ENCODE measurements at places on chromosomes 6 and 20.

DNA sequence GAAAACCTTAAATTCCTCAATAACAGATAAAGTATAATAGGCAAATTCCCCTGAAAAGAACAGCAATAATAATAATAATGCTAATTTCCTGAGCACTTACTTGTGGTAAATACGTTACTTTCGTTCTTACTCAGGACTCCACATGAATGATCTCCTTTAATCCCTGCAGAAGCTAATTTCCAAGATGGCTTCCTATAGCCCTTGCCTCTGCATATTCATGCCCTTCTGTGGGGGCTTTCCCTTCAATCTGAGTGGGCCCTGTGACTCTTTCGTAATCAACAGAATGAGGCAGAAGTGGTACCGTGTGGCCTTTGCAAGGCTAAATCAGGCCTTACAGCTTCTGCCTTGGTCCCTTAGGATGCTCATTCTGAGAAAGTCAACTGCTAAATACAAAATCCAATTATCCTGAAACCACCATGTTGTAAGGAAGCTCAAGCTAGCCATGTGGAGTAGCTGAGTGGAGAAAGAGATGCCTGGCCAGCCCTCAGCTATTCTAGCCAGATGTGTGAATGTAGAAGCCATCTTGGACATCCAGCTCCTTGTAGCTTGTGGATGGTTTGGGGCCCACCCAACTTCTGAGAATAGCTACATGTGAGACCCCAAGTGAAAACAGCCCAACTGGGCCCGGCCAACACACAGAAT, 50.5 kb downstream of the MCUR1 start:
- DNase-seq: no peak

DNA sequence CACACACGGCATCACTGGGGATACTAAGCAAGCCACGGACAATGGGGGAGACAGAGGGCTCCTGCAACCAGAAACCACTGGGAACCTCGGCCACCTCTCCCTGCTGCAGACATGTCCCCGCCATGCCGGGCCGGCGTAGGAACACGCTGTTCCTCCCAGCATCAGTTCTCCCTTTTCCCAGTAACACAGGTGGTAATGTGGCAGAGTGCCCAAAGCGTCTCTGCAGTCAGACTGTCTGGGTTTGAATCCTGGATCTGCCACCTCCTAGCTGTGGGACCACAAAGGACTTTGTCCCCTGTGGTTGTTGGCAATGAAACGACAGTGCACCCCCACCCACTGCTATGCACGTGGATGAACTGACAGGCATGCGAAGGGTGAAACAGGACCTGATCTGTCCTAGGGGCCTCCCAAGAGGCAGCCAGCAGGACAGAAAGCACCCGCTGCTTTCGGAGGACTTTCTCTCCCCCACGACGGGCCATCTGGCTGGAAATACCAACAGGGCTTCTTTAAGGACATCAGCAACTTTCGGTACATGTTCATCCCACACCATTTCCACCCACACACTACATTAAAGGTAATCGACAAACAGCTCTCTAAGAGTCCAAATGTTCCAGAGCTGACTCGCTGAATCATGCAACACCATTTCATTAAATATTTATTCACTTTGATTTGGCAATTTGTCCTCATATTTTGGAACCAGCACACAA, 74.1 kb downstream of the SULF2 start:
- no peak for DNase-seq

- DNase-seq: no peak
Observed at GRCh38 chr6:4856785-4857184, 80.6 kb downstream of the CDYL start.

- DNase-seq: no peak
Observed at GRCh38 chr20:40282541-40282940, 406.5 kb downstream of the MAFB start.

DNA sequence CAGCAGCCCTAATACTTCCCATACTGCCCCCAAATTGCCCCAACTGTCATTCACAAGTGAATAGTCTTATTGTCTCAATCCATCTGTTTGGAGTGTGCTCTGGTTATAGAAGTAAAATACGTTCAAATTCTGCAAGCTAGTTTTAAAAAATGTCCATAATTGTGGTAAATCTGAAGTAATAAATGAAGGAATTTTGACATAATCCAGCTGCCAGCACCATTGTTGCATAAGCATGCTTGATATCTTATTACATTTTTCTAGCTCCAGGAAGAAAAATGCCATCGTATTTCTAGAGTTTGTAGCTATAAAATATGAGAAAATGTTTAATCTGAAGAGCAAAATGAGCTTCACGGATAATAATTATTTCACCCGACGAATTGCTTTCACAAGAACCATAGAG, 664.7 kb downstream of the RFPL4B start:
- no peak for DNase-seq

- DNase-seq: no peak
Observed at GRCh38 chr6:75213732-75214131, 7.9 kb upstream of the COL12A1 start.

GRCh38 chr6:75409286-75409685, 84.3 kb downstream of the FILIP1 start:
- no peak for DNase-seq

DNA sequence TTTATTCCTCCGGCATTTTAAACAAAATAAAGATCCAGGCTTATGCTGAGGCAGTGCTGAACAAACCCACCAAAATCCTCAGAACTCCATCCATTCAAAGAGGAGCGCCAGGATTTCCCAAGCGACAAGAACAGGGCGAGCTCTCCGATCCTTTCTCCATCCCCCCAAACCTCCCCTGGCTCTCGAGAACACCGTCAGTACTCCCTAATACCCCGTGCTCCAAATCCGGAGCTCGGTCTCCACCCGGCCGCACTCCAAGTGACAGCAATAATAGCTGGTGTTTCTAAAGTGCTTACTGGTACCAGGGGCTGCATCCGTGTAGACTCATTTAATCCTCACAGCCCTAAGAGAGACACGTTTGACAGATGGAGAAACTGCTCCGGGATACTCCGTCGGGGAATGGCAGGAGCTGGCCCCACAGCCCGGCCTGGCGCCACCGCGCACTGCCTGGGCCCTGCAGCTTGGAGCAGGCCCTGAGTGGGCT, 277.1 kb upstream of the QKI start:
- no peak for DNase-seq

GRCh38 chr6:124423621-124424020, 538.6 kb upstream of the RNF217 start:
- no peak for DNase-seq

DNA sequence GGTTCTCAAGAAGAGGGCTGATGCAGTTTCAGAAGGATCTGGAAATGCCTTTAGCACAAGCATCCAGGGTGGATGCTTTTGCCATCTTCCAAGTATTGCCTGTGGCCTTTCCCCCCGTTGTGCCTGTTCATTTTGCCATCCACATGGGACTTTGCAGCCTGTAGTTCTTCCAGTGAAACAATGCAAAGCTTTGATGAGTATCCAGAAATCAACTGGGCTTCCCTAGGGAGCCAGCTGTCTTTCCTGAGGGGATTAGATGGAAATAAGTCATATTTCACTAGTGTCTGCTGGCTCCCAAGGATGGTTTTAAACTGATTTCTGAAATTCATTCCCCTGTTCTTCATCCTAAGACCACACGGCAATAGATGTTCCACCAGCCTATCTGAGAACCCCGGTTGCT, 63.3 kb downstream of the CAP2 start:
- DNase-seq: no peak

DNA sequence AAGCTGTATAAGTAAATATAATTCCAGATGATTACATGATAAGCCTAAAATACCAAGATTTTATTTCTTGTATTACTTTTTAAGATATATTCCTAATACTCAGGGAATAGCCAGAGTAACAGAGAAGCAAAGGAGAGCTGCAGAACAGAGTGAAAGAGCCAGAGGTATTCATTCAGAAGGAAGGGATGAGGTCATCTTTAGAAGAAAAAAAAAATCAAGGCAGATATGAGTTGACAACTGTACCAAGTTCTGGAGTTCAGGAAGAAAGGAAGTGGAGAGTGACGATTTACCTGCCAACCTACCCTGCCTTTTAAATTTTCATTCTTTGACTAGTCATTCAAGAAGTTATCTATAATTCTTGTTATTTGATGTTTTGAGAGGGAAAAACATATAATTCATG, 28.8 kb upstream of the NHSL1 start:
- DNase-seq: peak; percentile 35

- no peak for DNase-seq
Observed at GRCh38 chr20:11188843-11189603, 515.2 kb upstream of the JAG1 start.

GRCh38 chr6:42459888-42460287, 8.2 kb upstream of the TRERF1 start:
- no peak for DNase-seq

- DNase-seq: peak; percentile 90
Observed at GRCh38 chr20:20780127-20780824, 67.8 kb upstream of the RALGAPA2 start.

GRCh38 chr6:36853325-36853724, 14.1 kb upstream of the CPNE5 start:
- peak; percentile 84 for DNase-seq

DNA sequence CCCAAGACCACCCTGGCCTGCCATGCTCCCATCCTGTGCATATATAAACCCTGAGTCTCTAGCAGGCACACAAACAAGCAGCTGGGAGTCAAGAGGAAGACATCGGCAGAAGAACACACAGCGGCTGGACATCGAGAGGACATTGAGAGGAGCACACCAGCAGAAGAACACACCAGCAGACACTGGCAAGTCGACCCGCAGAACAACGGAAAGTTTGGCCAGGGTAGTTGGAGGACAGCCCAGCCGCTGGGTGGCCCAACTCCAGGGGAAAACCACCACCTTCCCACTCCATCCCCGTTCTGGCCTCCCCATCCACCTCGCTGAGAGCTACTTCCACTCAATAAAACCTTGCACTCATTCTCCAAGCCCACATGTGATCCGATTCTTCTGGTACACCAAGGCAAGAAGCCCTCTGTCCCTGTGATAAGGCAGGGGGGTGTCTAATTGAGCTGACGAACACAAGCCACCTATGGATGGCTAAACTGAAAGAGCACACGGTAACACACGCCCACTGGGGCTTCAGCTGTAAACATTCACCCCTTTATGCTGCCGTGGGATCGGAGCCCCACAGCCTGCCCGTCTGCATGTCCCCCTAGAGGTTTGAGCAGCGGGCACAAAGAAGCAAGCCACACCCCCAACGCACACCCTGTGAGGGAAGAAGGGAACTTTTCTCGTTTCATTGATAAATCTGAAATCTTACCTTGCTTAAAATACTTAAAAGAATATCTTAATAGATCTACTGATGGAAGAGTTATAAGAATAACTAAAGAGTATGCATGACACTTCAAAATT, 13.8 kb downstream of the TMX4 start:
- no peak for DNase-seq

GRCh38 chr6:20400456-20401204, 1.0 kb upstream of the E2F3 start:
- peak; percentile 65 for DNase-seq

DNA sequence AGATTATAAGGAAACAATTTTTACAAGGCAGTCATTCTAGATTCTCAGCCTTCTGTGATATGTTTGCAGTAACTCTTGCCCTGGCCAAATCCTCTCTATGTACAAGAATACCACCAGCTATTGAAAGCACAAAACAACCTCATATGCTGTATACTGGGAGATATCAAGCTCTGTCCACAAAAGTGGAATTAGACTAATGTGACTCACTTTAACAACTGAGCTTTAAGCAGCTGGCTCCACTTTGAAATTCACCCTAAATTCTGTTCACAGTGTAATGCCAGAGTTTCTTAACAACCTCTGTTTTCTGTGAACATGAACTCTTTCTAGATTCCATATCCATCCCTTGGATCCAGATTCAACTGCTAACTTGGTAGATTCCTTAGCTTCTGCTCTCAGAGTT, 47.6 kb downstream of the CHD6 start:
- no peak for DNase-seq

DNA sequence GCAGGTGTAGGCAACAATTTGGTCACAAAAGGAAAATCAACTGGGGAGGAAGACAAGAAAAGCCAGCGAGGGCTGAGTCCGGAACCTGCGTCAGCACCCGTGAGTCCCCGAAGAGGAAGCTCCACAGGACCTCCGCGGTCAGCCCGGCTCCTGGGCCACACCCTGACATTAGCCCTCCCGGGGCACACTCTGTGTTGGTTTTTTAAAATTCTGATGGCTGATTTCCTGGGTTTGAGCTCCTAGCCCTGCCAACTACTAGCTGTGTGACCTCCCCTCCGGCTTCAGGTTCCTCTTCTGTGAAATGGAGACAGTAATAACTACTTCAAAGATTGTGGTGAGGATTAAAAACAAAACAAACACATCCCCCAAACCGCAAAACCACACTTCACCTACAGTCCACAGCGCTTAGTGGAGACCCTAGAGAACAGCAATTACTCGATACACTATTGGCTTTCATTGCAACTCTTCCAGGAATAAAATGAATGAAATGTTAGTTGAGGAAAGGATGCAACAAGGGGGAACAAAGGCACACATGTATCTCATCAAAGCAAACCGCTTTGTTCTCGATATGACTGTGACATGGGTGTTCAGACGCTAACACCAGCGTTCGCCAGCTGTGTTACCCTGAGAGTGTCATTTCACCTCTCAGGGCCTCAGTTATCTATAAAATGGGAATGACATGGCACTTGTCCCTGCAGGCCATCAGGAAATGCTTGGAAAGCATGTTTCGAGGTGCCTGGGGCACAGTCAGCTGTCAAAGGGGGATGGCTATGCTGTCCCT, 985 bp downstream of the ZBP1 start:
- no peak for DNase-seq

- DNase-seq: no peak
Observed at GRCh38 chr6:93104195-93104817, 315.1 kb downstream of the EPHA7 start.

DNA sequence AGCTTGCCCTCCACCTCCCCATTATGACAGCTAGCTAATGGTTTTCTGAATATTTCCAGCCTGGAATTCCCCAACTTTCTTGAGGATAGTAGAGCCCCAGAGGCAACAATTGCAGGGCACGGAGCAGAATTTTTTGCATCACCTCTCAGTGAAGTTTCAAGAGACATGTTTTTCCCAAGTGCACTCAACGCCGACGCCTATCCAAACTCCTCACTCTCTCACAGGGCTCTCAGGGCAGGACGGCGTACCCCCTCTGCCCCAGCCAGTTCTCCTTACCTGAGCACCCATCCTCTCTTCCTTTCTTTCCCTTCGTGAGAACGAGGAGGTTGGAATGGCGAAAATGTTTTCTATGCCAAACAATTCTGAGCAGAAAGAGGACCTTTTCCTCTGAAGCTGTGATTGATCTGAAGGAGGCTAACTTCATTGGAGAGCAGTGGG, 83.1 kb upstream of the FOXQ1 start:
- DNase-seq: no peak

- DNase-seq: no peak
Observed at GRCh38 chr6:39114388-39114703, 640 bp downstream of the SAYSD1 start.
